ENCODE measurements at places on chromosomes 7 and 10.

- DNase-seq, result no peak
Measured at GRCh38 chr10:26815500-26815899, 45.3 kb downstream of the ABI1 start.

DNA sequence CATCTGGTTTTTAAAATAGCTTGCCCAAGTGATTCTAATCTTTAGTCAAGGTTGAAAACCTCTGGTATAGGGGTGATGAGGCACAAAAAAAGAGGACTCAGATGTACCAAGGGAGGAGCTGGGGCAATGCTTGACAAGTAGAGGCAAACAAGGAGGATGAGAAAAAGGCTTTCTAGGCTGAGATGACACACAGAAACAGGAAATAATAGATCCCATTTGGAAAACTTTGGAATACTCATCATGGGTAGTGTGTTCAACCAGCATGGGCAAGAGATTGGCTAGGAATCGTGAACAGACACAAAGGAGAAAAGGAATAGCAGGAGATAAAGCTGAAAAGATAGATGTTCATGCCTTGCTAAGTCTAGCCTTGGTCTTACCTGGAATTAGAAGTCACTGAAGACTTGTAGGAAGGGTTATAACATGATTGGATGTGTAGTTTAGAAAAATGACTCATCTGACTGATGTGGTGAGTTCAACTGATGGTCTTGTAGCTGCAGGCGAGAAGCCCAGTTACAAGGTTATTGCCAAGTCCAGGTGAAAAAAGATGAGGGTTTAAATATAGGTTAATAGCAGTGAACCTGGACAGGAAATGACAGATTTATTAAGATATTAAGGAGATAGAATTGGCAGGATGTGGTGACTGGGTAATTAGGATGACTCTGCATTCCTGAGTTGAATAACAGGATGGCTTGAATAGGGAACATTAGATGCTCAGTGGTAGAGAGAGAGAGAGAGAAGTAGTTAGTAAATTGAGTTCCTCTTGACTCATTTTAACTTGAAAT lies 214.0 kb upstream of the LRGUK start:
- no peak for DNase-seq

- DNase-seq, result no peak
Measured at GRCh38 chr10:7082967-7083366, 327.9 kb downstream of the SFMBT2 start.

- no peak for DNase-seq
Measured at GRCh38 chr10:585502-585901, 104.0 kb downstream of the DIP2C start.

GRCh38 chr10:103276896-103277712 lies at the start of gene INA:
Gene INA, plus strand, starts transcription at chr10:103277138. Its CDS starts 74 bp downstream, at chr10:103277212.
- DNase-seq, result peak; percentile 58

DNA sequence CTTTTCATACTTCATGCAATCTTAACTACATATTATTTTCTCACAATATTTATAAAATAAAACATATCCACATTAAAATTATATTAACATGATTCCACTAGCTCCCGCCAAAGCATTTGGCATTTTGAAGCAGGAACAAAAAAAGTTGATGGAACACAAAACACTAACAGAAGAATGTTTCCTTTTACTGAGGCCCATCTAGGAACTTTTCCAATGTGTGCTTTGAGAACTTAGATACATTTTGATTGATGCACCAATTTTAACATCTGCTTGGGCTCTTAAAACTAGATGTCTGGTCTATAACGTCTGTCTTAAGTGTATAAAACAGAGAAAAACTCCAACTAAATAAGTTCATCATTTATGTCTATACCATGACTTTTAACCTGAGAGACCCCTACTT lies 1214.8 kb downstream of the SORCS1 start:
- no peak for DNase-seq

GRCh38 chr10:91758303-91759146 lies 39.7 kb upstream of the TNKS2 start:
- no peak for DNase-seq

- DNase-seq, result no peak
Measured at GRCh38 chr7:81600608-81601007, 169.2 kb downstream of the HGF start.

DNA sequence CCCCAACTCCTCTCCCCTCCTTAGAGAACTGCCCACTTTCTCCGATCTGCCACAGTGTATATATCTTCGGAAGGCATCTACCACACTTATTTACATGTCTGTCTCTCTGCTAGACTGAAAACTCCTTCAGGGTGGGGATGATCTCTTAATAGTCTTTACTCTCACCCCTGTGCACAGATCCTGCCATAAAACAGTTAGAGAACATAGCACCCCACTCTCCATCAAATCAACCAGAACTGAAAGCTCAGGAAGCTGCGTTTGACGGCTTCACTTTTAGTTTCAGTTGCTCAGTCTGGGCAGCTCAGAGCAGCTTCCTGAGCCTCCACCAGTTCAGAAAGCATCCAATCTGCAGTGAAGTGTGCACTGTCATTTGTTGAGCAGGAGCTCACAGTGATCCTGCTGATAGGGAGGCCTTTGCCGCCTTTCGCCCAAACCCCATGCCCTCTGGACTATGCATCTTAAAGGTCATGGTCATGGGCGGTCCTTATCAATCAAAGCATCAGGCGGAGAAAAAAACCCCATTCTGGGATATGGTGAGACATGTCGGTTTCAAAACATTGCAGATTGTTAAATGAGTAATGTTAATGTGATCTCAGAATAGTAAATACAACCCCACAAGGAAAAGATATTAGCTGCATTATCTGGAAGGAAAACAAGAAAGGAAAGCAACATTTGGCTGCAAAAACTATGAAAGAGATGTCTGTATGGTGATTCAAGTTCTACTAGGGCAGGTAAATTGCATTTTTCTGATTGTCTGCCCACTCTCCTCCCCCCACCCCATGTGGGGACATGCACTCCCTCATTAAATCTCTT lies 167.1 kb upstream of the ADO start:
- peak; percentile 80 for DNase-seq

- DNase-seq, result no peak
Measured at GRCh38 chr7:80770675-80771081, 132.2 kb downstream of the CD36 start.

- DNase-seq, result no peak
Measured at GRCh38 chr10:86663046-86663345, 5.3 kb upstream of the LDB3 start.

DNA sequence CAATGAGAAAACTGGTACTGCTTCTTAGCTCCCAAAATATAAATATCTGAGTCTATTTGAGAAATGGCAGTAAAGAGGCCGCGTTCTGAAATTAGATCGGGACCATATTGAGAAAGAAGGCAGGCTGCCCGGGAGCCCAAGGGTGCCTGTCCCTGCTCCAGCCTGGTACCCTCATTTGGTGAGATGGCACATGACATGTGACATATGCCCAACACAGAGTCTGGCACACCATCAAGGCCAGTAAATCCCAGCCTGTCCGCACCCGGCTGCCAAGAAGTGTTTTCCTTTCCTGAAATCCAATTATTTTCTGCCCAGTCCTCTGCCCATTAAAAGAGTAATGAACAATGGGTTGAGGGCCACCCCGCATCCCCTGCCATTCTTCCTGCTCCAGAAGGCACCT lies 66.4 kb downstream of the CDH23 start:
- no peak for DNase-seq

- DNase-seq, result no peak
Measured at GRCh38 chr10:103481974-103482531, 3.0 kb upstream of the CALHM3 start.

GRCh38 chr7:158286210-158286609 lies 301.4 kb downstream of the PTPRN2 start:
- no peak for DNase-seq

DNA sequence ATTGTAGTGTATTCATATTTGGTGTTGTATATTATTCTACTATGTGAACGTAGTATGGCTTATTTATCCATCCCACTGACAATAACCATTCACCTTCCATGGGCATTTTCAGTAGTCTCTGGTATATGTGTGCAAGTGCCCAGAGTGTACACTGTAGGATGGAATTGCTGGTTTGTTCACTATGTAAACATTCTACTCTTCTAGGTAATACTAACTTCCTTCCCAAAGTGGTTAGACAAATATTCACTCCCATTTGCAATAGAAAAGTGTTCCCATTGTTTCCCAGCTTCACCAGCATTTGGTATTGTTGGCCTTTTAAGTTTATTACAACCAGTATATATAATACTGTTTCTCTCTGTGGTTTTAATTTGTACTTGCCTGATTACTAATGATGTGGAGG lies 153.7 kb downstream of the C7orf25 start:
- DNase-seq, result no peak

GRCh38 chr7:148916186-148916585 lies 32.1 kb upstream of the EZH2 start:
- DNase-seq, result no peak

DNA sequence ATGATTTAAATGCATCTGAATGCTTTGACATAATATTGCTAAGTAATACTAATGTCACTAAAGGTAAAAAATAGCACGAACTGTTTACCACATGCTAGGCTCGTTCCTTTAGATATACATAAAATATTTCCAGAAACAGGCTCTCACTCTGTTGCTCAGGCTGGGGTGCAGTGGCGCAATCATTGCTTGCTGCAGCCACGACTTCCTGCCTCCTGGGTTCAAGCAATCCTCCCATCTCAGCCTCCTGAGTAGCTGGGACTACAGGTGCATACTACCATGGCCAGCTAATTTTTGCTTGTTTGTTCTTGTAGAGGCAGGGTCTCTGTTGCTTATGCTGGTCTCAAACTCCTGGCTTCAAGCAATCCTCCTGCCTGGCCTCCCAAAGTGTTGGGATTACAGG lies 183.3 kb downstream of the SGMS1 start:
- no peak for DNase-seq

- no peak for DNase-seq
Measured at GRCh38 chr10:3203016-3203811, 30.6 kb upstream of the PITRM1 start.

DNA sequence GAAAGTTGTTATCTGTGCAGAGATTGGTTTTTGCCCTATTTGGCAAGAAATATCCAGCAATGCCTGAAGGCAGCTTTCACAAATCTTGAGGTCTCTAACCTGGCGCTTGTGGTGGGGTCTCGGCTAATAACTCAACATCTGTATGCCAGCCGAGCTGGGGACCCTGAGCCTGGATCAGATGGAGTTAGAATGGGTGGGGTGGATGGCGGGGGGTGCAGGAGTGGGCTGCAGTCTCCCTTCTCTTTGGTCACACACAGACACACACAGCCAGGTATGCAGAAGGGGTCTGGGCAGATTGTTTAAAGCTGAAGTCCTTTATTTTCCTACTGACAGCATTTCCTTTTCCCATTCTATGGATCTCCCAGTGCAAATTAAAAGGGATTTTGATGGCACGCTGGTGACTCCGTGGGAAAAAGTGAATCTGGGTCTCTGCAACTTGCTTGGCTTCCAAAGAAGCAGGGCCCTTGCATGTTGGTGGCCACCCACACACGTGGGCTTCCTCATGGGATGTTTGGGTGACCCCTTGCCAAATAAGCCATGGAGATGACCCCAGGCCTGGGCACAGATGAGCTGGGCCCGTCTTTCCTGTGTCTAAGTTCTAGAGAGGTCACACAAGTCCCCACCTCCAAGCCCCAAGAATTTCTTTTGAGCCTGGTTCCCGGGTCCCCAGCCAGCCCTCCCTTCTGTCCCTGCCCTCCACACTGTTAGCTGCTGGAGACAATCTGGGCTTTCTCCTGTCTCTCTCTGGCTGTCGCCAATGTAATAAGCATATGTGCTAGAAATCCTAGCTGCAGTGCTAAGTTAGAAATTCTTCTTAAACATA lies 39.9 kb upstream of the EMX2 start:
- DNase-seq, result no peak

GRCh38 chr7:151429560-151430331 lies 10.2 kb downstream of the CRYGN start:
- no peak for DNase-seq

DNA sequence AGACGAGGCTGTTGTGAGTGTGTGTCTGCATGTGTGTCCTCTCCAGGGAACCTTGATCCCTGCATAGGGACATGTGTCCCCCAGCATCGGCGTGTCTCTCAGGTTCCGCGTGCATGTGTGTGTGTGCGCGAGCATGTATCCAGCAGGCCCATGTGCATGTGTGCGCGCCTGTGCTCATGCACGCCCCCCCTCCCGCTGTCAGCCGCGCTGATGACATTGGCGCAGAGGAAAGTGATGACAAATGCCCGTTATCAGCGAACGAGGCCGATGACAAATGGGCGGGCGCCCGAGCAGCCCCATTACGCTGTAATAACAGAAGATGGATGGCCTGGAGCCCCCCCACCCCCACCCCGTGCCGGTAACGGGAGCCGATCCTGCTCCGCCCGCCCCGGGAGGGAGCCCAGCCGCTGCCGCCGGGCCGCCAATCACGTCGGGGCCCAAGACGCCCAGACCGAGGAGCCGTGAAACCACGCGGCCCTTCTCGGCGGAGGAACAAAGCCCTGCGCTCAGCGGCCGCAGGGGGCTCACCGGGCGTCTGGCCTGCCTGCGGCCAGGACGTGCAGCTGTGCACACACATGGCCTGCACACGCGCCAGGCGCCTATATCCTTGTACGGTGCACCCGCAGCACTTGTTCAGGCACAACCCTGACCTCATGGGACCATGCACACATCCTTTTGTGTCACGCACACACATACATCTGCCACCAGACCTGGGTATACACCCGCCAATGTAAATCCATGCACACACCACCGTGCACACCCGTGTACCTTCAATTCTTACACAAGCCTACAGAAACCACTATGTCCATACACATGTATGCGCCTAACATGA lies 21.5 kb downstream of the POLL start:
- DNase-seq, result no peak
